ENCODE measurements at places on chromosomes 16 and 17. TPM values are rescaled to one million over a fixed set of nuclear protein-coding genes. Genes with fewer than 3 reads are reported as not detected.

OR3A3 gene
- total RNA-seq, result not detected

HSD17B2 gene
- total RNA-seq, result not detected

ASPHD1 gene
- total RNA-seq, result 11.6 TPM

SLC25A39 gene
- 127 TPM for total RNA-seq

Data from NCI-H460 (cell line).